ENCODE measurements at places on chromosomes 5 and 9. TPM values are rescaled to one million over a fixed set of nuclear protein-coding genes. Genes with fewer than 3 reads are reported as not detected.

Gene SSBP2
- total RNA-seq: 3.5 TPM

Gene FAT2
- total RNA-seq: not detected

DNA sequence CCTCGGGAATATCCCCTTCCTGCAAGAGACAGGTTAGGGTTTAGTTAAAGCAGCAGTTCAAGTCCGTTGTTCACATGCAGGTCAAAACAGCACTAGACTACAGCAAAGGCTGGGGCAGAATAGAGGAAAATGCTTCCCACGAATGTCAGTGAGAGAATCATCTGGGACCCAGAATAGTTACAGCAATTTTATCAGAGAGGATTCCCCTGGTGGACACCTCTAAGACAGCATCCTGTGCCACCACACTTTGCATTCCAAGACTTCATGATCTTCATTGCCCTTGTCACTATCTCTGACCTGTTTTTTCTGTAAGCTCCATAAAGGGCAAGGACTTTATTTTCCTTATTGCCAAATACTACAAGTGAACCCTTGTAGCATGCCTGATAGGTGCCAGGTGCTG lies 12.9 kb downstream of the GRXCR2 start:
- DNase-seq: no peak

GRCh38 chr5:27062451-27062850 lies 24.1 kb upstream of the CDH9 start:
- DNase-seq: no peak

DNA sequence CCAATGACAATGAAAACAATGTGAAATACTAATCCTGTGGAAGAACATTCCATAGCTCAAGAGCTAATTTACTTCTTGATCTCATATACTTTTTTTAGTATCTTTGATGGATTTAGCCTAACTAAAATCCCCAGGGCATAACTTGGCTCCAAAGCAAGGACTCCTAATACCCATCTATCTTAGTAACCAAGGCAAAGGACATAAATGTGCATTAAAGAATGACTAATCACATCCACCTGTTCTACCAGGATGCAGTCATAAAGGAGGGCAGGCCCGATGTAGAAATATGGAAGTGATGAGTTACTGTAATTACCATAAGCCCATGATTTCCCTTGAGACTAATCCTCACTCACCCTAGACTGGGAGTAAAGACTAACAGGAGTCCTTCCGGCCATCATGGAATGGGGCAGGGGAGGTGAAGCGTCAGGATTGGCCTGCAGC lies 56.9 kb downstream of the KIF24 start:
- no peak for DNase-seq

DNA sequence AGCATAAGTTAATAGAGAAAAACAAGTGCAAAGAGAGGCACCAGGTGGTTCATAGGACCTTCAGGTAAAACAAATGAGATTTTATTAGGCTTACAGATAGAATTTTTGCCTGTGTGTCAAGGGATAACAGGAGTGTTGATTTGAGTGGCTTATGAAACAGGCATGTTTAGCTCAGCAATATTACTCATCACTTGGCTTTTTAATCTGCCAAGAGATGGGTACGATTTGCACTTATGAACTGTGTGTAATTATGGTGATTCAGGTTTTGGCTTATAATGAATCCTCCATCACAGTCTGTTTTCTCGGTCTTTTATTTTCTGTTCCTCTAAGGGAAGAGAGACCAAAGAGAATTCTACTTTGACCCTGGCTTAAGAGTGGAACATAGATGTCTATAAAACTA lies 199.3 kb downstream of the DMRTA1 start:
- no peak for DNase-seq

- no peak for DNase-seq
These were observed 667 bp downstream of the FBXO10 start for GRCh38 chr9:37575511-37575914.

- no peak for DNase-seq
These were observed 103.5 kb downstream of the NTRK2 start for GRCh38 chr9:84773022-84773421.

GRCh38 chr5:83924171-83924570 lies 203.5 kb upstream of the HAPLN1 start:
- DNase-seq: no peak

GRCh38 chr9:33140401-33141360 lies 26.5 kb downstream of the B4GALT1 start:
- DNase-seq: no peak
